ENCODE measurements at places on chromosomes 7 and 10.

DNA sequence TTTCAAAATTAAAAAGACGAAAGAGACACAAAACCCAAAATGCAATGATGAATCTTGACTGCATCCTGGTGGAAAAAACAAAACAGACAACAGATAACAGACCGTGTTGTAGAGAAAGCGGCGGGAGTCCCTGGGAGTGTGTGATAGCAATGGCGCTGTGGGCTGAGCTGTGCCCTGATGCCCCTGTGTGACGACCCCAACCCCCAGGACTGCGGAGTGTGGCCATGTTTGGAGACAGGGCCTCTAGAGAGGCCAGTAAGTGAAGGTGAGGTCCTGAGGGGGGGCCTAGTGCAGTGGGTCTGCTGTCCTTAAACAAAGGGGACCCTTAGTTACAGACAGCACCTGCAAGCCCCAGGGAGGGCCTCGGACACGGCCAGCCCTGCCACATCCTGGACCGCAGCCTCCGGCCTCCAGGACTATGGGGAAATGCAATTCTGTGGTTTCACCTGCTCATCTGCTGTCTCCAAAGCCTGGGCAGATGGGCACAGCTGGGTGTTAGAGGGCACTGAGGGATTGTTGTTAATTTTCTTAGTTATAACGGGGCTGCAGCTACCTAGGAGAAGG, 277.7 kb downstream of the DNAJB6 start:
- no peak for DNase-seq

DNA sequence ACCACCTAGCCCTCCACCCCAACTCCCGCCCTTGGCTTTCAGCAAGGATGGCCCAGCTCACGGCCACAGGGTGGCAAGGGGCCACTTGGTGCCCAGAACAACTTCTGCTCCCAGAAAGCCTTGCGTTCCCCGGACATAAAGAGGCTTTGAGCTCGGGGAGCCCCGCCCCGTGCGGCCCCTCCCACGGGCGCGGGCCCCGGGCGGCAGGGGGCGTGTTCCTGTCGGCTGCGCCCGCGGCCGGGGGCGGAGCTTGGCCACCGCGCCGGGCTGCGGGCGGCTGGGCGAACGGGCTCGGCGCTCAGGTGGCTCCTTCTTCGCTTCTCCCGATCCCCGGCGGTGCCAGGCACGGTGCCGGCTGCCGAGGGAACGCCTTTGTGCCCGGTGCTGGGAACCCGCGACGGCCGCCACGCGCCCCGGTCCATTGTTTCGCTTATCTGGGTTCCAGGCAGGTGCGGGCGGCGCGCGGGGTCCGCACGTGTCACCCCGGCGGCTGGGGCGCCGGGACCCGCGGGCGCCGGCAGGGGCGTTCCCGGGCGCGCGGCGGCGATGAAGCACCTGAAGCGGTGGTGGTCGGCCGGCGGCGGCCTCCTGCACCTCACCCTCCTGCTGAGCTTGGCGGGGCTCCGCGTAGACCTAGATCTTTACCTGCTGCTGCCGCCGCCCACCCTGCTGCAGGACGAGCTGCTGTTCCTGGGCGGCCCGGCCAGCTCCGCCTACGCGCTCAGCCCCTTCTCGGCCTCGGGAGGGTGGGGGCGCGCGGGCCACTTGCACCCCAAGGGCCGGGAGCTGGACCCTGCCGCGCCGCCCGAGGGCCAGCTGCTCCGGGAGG, at the start of gene NFE2L3:
Gene NFE2L3 (plus strand): TSS at position 246 of the 829 bp plus-strand sequence. CDS start 301 bp downstream, at position 547.
- peak; percentile 94 for DNase-seq

DNA sequence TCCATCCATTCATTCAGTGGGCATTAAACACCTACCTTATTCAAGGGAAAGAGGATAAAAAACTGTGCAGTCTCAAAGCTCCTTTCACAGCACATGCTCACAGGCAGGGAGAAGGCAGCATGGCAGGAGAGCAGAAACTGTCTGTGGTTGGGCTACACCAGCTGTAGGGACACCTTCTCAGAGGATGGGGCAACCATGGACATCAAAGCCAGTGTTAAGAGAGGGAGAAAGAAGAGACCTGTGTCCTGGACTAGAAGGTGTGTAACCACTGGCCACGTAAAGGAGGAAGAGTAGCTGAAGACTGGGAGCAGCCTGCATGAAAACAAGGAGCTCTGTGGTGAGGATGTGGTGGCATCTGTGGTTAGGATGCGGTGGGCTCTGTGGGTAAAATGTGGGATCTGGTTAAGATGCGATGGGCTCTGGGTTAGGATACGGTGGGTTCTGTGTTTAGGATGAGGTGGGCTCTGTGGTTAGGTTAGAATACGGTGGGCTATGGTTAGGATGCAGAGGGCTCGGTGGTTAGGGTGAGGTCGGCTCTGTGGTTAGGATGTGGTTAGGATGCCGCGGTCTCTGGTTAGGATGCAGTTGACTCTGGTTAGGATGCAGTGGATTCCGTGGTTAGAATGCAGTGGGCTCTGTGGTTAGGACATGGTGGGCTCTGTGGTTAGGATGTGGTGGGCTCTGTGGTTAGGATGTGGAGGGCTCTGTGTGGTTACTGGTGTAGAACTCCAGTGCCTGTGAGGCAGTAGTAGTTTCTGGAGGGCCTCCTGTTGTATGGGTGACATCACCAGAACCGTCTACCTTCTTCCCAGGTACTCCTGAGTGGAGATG, 197.6 kb downstream of the WDR37 start:
- no peak for DNase-seq

DNA sequence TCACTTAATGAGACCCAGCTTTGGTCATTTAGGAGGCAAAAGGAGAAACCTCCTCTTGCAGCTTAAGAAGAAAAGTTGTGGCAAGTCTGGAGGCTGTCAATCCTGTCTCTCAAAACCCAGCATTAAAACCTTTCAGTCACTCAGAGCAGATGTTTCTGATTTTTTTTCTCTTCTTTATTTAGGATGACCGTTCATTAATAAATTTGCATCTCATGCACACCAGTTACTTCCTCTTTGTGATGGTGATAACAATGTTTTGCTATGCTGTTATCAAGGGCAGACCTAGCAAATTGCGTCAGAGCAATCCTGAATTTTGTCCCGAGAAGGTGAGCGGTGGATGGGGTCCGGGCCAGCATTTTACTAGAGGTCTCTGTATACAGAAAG, 32.0 kb downstream of the TMEM248 start:
- no peak for DNase-seq

DNA sequence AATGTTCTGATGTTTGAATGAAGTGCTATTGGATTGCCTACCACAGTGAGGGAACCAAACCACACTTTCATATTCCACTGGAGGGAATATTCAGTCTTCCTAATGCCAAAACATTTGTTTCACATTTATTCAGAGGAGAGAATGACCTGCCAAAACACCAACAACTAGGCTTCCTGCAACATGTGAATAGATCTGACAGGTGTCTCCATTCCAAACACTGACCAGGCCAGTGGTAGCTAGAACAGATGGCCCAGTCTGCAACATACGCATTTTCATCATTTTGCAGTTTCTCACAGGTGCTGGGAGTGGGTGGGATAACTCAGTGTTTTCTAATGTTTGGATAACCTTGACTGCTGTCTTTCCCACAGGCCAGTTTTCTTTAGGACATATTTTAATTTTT, 110.0 kb downstream of the RELN start:
- DNase-seq = no peak

DNA sequence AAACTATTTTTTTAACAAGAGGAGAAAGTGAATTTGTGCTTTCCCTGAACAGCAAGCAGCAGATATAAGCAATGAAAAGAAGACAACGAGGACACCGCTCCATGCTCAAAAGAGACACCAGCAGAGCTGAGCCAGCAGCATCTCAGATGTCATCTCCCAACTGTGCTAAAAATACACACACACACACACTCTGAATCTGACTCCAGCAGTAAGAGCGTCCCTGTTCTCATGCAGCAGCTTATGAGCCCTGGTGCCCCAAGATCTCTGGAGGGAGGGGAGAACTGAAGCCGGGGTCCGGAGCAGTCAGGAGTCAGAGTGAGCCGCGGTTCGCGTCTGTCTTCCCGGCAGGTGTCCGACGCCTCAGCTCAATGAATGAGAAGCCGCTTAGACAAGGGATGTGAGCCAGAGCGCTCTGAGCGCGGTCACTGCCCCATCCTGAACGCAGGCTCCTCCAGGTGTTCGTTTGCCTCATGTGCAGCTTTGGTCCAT, 49.2 kb downstream of the SVIL start:
- DNase-seq = no peak

GRCh38 chr7:102277901-102278300, 8.8 kb upstream of the SH2B2 start:
- DNase-seq = no peak

- no peak for DNase-seq
These were observed 285.4 kb upstream of the MKI67 start for GRCh38 chr10:128411643-128412042.

DNA sequence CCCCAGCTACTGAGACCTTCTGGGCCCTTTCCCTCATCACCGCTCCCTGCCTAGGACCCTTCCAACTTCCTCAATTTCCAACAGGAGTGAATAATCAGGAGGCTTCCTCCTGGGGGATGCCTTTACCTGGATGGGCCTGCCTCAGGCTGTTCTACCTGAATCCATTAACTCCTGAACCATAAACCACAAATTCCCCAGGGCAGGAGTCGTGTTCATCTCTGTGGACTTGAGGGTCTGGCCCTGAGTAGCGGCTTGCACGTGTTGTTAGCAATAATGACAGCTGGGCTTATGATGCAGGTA, 105.1 kb upstream of the GPR26 start:
- no peak for DNase-seq

DNA sequence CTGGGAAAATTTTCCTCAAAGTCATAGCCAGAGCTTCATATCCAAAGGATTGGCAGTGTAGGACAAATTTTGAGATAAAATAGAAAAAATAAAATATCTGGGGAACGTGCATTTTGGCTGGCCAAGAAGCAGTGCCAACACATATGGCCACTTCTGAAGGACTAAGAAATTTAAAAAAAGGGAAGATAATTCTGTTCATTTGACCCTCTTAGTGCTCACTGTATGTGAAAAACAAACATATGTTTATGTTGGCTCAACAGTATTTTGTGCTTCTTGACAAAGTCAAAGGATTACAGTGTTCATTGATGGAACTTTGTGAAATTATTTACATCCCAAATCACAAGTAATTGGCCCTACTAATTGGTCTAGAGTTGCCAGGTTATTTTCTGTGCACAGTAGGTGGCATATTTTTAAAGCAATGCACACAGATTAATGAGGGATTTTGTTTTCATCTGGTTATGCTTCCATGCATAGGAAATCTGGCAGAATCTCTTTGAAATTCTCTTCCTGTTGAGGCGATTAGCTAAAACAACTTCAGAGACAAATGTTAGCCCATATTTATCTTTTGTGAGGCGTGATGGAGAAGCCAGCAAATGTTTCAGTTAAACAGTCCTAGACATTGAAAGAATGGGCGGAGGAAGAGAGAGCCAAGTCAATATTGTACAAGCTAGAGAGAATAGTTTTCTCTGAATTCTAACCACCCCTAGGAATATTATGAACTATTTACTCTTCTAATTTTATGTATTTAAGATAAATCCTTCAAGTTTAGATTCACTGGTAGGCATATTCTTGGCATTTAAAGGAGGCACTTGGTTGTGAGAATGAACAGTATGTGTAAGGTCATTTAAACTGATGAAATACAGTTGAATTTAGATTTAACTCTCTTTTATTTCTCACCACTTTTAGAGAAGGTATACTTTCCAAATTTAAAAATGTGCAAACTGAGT, 237.7 kb upstream of the MBL2 start:
- DNase-seq = no peak

- DNase-seq = no peak
These were observed 33.0 kb upstream of the DIP2C start for GRCh38 chr10:722281-723060.

GRCh38 chr10:101940916-101941315, 97.3 kb upstream of the KCNIP2 start:
- no peak for DNase-seq

DNA sequence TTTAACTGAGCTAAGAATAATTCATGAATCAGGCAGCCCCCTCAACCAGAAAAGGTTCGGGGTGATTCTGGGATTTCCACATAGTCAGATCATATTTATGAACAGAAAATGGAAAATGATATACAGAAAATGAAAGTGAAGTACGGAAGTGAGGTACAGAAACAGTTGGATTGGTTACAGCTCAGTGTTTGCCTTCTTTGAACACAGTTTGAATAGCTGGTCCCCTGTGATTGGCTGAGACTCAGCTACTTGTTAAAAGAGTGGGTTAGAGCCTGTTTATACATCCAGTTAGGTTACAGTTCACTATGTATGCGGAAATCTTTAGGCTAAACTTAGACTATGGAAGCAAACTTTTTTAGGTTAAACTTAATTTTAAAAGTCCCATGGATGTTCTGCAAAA, 511.7 kb downstream of the PLXDC2 start:
- DNase-seq = no peak

DNA sequence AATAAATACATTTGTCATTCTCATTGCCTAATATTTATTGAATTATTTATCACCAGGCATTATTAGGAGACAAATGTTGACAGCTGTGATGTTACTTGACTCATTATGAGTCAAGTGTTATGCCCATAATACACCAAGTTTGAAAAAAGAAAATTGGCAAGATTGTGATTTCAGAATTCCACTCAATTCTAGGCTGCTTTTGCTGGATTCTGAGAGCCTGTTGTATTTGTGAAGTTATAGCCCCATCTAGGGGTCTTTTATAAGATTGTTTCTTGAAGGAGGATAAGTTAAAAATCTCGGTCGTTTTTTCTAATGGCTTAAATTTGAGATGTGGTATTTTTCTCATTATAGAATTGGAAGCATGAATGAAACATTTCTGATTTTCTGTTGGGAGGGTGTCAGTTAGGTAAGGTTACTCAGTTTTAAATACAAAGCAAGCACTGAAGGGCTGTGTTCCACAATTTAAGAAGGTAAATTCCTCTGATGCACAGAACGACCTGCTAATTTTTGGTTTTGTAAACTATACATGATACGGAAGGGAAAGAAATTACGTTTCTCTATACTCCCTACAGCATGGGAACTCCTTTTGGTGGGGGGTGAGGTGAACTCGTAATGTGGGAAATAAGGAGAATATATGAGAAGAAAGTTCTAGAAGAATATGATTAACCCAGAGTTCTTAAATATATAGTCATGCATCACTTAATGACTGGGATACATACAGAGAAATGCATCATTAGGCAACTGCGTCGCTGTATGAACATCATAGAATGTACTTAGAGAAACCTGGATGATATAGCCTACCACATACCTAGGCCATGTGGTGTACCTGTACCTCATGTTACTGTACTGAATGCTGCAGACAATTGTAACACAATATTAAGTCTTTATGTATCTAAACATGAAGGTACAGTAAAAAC, 2.6 kb downstream of the STK31 start:
- DNase-seq = peak; percentile 56

GRCh38 chr7:8135417-8135816, 126.5 kb downstream of the ICA1 start:
- no peak for DNase-seq
